ENCODE measurements at places on chromosomes 4 and X.

GRCh38 chr4:121154103-121154515 lies 10.0 kb downstream of the TNIP3 start:
- no peak for DNase-seq

- no peak for DNase-seq
These were observed 87.0 kb upstream of the TSPAN5 start for GRCh38 chr4:98745366-98745765.

- no peak for DNase-seq
These were observed 52.3 kb upstream of the KLF3 start for GRCh38 chr4:38611676-38612075.

- DNase-seq, result no peak
These were observed 2094.5 kb upstream of the AGA start for GRCh38 chr4:179536694-179537093.

- DNase-seq, result no peak
These were observed 84.5 kb downstream of the AASDH start for GRCh38 chr4:56302760-56303159.

- DNase-seq, result no peak
These were observed 199.8 kb upstream of the GATB start for GRCh38 chr4:151960449-151961230.

- DNase-seq, result no peak
These were observed 36.9 kb downstream of the CCDC158 start for GRCh38 chr4:76384052-76384451.

DNA sequence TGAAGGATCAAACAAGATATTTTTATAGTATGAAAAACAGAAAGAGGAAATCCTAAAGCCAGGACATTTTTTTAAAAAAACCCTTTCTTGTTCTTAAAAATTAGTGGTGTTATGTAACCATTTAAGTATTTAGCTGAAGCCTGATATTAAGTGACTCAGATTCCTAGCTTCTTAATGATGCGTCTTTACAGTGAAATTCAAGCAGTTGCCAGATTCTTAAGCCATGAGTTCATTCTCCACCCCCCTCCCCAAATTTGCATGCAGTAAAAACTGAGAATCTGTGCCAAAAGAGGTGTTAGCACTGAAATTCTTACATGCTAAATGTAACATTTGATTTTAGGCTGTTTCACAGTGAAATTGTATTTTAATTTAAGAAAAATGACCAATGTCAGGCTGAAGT lies 180.8 kb downstream of the RAPGEF2 start:
- no peak for DNase-seq

DNA sequence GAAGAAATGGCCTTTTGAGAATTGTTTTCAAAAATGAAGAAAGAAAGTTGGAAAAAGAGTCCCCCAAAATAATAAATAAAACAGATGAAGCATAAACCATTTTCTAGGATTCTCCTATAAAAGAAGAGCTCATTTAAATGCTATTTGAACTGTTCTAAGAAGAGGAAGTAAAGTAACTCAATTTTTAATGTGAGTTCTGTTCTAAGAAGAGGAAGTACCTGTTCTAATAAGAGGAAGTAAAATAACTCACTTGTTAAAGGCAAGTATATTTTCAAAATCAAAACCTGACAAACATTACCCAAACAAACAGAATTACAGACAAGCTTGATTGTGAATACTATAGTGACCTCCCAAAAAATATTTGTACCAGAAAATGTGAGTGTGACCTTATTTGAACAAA lies 1326.3 kb downstream of the C4orf33 start:
- no peak for DNase-seq

DNA sequence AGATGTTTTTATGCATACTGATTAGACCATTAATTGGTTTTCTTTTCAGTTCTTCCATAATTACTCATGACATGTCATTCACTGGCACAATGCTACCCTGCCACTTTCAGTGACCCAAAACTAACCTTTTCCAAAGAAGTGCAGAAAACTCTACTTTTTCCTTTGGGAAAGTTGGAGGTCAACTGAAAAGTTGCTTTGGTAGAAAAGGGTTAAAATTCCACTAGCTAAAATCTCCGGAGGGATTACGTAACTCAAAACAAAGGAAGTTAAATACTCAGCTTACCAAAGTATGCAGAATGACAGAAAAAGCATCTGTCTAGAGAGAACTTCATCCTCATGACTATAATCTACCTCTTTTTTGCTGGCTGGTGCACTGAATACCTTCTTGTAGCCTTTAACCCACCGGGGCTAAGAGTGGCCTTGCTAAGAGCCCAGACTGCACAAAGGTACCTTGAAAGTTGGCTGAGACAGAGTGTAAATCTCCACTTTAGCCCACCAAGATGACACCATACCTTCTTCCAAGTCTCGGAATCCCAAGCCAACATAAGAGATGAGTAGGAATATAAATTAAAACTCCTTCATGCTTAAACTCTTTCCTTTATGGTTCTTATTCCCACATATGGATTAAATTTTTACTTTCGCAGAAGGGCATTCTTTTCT lies 1099.5 kb upstream of the INTU start:
- no peak for DNase-seq

- DNase-seq, result no peak
These were observed 1.6 kb downstream of the KCTD8 start for GRCh38 chr4:44446801-44447562.

GRCh38 chrX:45445745-45446412 lies 245.2 kb upstream of the DIPK2B start:
- no peak for DNase-seq

DNA sequence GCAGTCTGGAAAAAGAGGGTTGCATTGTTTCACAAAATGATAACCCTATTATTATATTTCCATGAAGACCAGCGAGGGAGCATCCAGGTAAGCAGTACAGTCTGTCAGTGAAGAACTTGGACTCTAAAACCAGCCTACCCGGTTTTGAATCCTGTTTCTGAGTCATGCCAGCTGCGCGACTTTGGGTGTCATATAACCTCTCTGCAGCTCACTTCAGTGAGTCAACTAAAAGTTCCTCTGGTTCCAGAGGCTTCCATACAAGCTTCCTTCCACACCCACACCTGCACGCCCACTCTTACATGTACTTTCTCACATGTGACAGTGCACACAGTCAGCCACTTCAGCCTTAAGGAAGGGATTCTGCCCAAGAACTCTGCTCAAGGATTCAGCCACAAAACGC lies 49.8 kb upstream of the PRPS2 start:
- no peak for DNase-seq

DNA sequence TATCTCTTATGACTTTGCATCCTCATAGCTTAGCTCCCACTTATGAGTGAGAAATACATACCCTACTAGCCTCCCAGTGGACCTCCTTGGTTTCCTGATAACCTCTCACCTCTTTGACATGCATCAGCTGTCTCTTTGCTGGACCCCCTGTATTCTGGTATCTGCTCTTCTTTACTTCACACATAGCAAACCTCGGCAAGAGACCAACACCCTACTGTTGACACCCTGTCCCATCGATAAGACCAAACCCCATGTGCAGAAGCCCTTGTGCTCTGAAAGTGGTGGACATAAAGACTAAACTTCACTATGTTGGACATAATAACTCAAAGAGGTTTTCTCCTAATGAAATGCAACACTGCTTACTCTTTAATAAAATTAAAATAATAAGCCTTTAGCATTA lies 75.7 kb downstream of the RNF150 start:
- no peak for DNase-seq

Measured in stimulated activated CD8-positive, alpha-beta memory T cell treated with anti-CD3 and anti-CD28 coated beads, Interleukin-4, amount 100 ng/mL, for 4 hours (primary cell).